AML-193 (cell line): ENCODE measurements at places on chromosomes 4 and X.

- no peak for DNase-seq
Measured at GRCh38 chr4:75630174-75630936, at the start of gene CDKL2. Gene CDKL2, minus strand, starts transcription at chr4:75630528. Its CDS starts 4,540 bp downstream, at chr4:75625988.

- no peak for DNase-seq
Measured at GRCh38 chrX:97268182-97268680, 384.5 kb downstream of the RPA4 start.

- DNase-seq: no peak
Measured at GRCh38 chr4:55008166-55009056, 117.0 kb downstream of the KDR start.

DNA sequence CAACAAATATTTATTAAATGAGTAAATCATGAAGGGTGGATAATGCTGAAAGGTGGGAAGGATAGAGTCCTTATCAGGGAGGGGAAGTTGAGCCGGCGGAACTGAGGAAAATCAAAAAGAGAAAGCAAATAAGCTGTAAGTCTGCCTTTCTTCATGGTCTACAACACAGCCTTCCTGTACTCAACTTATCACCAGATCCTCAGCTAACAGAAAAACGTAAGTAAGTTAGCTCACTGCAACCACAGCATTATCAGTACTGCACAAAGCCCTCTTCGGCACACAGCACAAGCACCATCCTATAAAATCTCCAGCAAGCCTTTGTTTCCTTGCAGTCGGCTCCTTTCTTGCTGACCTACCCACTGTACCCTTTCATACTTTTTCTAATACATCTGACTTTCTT is 70.3 kb downstream of the CRMP1 start:
- DNase-seq: no peak

- DNase-seq: no peak
Measured at GRCh38 chr4:18930487-18930886, 908.9 kb upstream of the LCORL start.

DNA sequence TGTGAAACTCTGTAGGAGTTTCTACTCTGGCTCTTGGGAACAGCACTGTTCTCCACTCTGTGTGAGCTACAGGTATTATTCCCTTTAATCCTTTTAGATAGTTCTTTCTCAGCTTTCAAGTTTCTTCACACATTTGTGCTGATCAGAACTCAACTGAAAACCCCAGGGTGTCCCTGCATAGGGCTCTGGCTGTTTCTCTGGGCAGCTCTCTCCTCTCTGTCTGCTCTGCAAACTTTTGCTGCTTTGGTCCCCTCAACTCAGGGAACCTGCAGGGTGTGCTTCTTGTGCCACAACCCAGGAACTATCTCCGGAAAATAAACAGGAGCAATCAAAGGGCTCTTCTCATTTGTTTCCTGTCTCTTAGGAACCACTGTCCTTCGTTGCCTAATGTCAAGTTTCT is 196.6 kb upstream of the GABRA2 start:
- DNase-seq: no peak

- no peak for DNase-seq
Measured at GRCh38 chr4:139018501-139018900, 2.9 kb downstream of the NOCT start.

DNA sequence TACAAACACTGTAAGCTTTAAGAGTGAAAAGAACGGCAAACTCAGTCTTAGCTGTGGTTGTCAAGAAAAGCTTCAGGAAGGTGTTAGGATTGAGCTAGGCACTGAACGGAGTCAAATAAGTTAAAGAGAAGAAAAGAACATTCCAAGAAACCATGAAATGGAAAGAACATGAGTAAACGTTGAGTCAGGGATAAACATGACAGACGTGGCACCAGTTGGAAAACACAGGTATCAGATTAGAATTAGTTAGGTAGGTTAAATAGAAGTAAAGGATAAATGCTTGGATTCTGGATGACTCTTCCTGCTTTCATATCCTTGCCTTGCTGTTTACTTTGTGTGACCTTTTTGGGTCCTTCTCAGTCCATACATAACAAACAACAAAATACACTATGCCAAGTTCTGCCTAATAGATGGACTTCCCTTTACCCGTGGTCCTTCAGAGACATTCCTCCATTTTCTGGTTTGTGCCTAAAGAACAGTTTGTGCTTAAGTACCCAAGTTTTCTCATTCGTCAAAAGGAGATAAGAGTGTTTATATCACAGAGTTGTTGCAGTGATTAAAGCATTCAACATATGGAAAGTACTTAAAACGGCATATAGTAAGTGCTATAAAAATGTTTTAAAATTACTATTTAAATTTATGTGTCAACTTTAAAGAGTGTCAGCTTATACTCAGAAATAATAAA is 446.9 kb downstream of the TMA16 start:
- no peak for DNase-seq

DNA sequence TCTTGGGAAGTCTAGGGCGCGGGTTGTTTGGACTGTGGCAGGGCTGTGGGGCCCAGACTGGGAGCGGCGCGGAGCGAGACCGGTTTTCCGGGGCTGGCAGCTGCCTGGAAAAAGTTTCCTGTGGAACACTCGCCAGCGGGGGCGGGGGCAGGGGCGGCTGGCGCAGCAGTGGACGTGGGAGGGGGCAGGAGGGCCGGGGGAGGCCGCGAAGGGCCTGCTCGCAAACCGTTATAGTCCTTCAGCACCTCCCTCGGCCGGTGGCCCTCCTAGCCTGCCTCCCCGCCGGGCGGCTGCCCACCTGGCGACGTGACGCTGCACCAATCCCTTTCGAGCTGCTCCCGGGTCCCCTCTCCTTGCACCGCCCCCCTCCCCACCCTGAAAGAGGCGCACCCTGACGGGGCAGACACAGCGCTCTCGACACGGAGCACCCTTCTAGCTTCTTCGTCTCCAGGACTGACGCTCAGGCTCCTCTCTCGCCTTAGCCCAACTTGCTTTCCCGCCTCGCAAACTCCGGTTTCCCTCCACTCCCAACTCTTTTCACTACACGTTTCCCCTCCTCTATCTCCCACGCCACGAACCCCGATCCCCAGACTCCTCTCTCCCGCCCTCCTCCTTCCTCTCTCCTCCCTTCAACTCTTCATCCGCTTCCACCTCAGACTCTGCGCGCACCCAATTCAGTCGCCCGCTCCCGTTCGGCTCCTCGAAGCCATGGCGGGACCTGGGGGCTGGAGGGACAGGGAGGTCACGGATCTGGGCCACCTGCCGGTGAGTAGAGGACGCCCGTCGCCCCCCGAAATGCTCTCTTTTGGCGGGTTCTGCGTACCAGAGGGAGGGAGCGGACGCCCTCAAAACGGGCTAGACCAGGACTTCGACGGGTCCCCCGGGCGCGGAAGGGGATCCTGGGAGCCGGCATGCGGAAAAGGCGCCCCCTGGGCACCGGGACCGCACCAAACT is at the start of gene NRK:
Gene NRK, plus strand, starts transcription at position 402 of the 954 bp plus-strand sequence. Its CDS starts 307 bp downstream, at position 709.
- no peak for DNase-seq

- no peak for DNase-seq
Measured at GRCh38 chrX:16839219-16839851, 30.8 kb downstream of the RBBP7 start.

- DNase-seq: no peak
Measured at GRCh38 chr4:16721613-16722291, 176.7 kb downstream of the LDB2 start.

DNA sequence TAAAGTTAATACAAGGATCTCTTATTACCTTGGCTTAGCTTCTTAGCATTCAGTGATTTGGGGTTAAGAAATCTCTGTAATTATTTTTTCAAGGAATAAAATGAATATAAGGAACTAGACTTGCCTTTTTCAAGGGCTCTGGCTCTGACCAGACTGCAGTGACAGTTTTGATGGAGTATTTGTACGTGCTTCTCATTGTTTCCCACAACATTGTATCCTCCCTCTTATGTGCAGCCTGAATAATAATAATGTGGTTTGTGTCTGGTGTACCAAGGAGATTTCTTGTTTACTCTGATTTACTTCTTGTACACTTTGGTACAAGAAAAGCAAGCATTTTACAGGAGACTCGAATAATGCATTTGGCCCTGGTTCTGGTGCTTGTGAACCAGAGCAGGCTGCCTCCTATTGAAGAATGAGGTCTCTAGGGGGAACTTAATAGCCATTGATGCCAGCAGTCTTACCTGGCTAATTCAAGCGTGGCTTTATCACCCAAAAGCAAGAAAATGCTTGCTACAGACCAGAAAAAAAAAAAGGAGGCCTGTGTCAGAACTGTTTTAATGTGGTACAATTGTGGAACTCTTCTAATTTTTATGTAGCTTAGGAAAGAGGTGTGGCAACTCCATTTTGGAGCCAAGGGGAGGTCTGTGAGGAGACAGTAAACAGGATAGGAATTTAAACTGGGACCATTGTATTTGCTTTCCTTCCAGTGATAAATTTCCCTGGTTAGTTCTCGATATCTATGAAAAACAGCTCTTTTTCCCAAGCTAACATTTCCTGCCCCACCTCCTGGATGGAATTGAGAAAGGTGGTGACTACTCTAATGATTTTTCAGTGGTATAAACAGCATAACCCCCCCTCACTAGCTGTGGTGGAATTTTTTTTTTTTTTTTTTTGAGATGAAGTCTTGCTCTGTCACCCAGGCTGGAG is 5.6 kb downstream of the OTC start:
- no peak for DNase-seq

DNA sequence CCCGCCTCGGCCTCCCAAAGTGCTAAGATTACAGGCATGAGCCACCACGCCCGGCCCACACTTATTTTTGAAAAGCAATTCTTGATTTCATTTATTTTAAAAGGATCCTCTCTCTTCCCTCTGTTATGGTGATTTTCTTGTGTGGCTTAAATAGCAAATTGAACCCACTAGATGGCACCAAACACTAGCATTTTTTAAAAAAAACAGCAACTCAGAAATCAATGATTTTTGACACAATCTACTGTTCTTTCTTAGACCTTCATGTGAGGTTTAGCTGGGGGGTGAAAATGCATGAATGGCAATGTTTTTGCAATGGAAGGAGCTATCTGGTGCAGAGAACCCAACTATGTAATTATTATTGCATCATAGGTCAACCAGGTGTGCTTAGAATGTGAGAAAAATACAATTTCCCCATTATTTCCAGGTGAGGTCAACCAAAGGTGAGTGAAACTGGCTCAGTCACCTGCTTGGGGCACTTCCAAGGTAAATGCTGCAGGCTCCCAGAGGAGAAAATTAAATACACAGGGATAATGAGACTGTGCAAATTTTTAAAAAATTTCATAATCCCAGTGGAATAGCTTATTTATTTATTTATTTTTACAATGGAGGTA is 226.7 kb upstream of the PRKX start:
- DNase-seq: peak; percentile 26

- DNase-seq: no peak
Measured at GRCh38 chr4:176927117-176927516, 134.4 kb upstream of the VEGFC start.

- peak; percentile 23 for DNase-seq
Measured at GRCh38 chr4:128917781-128918180, 108.3 kb downstream of the JADE1 start.

DNA sequence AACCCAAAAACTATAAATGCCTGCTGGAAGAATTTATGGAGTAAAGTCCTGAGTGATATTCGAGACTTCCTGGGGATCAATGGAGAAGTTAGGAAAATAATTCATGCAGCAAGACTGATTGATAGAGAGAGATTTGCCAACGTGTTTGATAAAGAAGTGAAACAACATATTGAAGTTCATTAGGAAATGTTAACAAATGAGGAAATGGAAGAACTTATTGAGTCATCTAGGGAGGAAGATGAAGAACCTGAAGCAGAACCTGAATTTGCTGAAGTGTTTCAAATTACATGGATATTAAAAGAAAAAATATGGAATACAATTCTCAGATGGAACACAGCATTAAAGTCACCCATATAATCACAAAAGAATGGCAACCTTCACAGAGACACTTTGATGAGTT is 39.0 kb downstream of the DDX60 start:
- no peak for DNase-seq

DNA sequence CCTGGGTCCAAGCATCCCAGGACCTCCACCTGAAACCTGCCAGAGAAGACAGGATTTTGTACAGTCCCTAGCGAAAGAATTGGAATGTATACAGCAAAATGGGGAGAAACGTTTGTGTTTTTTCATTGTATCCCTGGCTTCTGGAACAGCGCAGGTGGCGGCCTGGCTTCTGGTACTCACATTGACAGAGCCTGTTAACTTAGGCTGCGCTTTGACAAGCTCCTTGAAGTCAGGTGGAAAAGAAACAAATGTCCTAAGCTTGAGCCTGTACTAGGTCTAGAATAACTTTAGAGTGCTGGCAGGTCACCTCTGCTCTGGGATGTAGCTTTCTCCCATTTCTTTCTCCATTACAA is 343.7 kb upstream of the KLF3 start:
- DNase-seq: no peak

- DNase-seq: no peak
Measured at GRCh38 chr4:6062133-6062532, 43.9 kb upstream of the C4orf50 start.

- peak; percentile 16 for DNase-seq
Measured at GRCh38 chr4:100848841-100849240, 331.0 kb upstream of the EMCN start.

GRCh38 chrX:43835559-43835958 is 46.7 kb downstream of the MAOB start:
- no peak for DNase-seq

GRCh38 chrX:40468033-40468846 is 112.5 kb upstream of the ATP6AP2 start:
- DNase-seq: peak; percentile 36

GRCh38 chr4:186445040-186445439 is 110.3 kb downstream of the MTNR1A start:
- DNase-seq: no peak

DNA sequence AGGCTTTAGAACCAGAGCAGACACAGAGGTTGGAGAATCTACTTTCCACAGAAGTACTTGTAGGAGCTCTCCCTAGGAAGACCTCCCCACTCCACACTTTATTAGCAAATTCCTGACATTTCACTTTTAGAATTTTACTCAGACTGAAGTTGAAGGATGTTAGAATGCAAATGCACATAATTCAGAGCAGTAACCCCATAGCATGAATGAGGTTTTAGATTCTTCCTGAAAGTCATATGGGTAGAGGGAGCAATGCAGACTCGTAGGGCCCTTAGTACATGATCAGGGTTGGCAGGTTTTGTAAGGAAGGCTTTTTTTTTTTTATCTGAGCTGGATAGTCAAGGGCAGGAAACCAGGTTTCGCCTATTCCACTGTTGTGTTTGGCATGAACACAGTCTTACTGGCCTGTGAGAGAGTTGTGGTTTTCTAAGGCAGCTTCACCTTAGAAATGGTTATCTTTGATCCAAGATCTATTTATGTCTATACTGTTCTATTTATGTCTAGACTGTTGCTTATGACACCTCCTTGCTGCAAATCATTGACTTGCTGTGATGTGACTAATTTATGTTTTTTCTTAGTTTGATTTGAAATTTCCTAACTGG is 48.9 kb downstream of the SPATA18 start:
- no peak for DNase-seq

DNA sequence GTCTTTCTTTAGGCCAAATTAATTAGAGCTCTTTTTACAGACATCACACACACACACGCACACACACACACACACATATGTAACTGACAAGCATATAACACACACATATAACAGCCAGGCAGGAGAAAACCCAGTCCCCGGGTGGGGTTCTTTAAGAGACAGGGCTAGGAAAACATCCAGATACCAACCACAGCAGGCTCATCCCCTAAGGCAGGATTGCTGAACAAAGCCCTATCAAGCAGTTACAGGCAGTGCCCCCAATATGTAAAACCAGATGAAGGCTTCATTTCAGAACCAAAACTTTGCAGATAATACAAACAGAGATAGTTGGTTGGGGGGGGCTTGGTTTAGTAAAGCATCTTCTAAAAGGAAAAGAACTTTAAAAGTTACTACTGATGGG is 18.0 kb upstream of the FAM47E start:
- no peak for DNase-seq

- no peak for DNase-seq
Measured at GRCh38 chrX:30865015-30865414, 24.0 kb downstream of the TAB3 start.
